ENCODE measurements at places on chromosomes 2 and 18.

- DNase-seq = peak; percentile 59
Measured at GRCh38 chr2:3807853-3808252, 104.5 kb downstream of the DCDC2C start.

- no peak for DNase-seq
Measured at GRCh38 chr18:49997558-49997957, 184.2 kb upstream of the ACAA2 start.

DNA sequence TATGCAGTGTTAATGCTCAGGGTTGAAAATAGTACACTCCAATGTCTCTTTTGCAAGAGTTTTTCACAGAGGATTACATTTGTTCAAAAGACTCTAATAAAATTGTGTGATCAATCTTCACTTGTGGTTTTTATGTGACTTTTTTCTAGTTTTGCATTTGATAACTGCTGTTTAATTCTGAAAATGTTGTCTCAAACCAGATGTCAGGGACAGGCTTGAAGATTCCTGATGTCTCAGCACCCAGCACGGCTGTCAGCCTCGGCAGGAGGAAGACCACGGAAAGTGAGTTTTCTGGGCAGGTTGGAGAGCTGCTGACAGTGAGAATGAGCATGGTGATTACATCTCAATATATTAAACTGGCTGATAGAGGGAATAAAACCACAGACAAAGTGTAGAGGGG is 9.1 kb downstream of the SOX11 start:
- no peak for DNase-seq

GRCh38 chr2:168392797-168393196 is 63.3 kb upstream of the CERS6 start:
- no peak for DNase-seq

DNA sequence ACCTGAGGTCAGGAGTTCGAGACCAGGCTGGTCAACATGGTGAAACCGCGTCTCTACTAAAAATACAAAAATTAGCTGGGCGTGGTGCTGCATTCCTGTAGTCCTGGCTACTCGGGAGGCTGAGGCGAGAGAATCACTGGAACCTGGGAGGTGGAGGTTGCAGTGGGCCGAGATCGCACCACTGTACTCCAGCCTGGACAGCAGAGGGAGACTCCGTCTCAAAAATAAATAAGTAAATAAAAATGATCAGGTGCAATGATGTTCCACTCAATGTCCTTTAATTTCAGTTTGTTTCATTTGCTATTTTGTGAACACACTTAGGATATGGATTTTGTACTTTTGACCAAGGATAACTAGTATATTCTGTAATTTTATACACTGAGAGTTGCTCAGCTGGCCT is 9.3 kb downstream of the HADHA start:
- DNase-seq = no peak

GRCh38 chr2:3241971-3242746 is 135.5 kb downstream of the EIPR1 start:
- no peak for DNase-seq

DNA sequence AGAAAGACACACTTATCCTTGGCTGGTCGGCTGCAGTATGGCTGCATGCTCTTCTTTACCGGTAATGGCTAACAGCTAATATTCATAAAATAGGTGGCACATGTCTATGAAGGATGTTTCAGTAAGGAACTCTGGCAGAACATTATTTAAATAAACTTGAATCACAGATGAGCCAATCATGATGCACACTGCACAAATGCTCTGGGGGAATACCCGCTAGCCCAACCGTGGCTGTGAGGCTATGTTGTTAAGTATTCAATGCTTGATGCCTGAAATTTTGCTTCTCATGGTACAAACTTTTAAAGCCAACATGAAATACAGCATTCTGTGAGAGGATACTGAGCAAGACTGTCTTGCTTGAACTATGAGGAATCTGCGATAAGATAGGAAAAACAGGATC is 505.8 kb downstream of the ZEB2 start:
- DNase-seq = peak; percentile 18

All from fibroblast of the conjunctiva (primary cell).